Activated T-helper 2 cell treated with anti-CD3 and anti-CD28 coated beads, Interferon-gamma antibody, Interleukin-2, Interleukin-4, amounts not matched to agents 10 μg/mL and 5 μg/mL and 100 μg/mL, durations not matched to agents 14 hours and 24 hours and 36 hours (primary cell): ENCODE measurements at places on chromosomes 13 and 19. TPM values are rescaled to one million over a fixed set of nuclear protein-coding genes. Genes with fewer than 3 reads are reported as not detected.
A peak's percentile ranks its signal among the peaks of the same experiment; 100 is the strongest.

The RTBDN gene
- not detected in 2 replicates for total RNA-seq

The TMEM221 gene
- total RNA-seq, result not detected in 2 replicates

The S1PR5 gene
- 0.23 TPM in 1 of 2 replicates, not detected in the other for total RNA-seq

The ONECUT3 gene
- total RNA-seq, result not detected in 2 replicates

The SLC1A6 gene
- total RNA-seq, result not detected in 2 replicates

The PRSS57 gene
- total RNA-seq, result not detected in 2 replicates

- no peaks in the 10 kb centered on the region for H3K4me1 ChIP-seq
- H3K27me3 ChIP-seq, result no peaks in the 10 kb centered on the region
- no peaks in the 10 kb centered on the region for H3K36me3 ChIP-seq
- no peak overlapping the region for H3K4me3 ChIP-seq
These were observed 68.1 kb upstream of the HTR2A start for GRCh38 chr13:46964789-46965527.

DNA sequence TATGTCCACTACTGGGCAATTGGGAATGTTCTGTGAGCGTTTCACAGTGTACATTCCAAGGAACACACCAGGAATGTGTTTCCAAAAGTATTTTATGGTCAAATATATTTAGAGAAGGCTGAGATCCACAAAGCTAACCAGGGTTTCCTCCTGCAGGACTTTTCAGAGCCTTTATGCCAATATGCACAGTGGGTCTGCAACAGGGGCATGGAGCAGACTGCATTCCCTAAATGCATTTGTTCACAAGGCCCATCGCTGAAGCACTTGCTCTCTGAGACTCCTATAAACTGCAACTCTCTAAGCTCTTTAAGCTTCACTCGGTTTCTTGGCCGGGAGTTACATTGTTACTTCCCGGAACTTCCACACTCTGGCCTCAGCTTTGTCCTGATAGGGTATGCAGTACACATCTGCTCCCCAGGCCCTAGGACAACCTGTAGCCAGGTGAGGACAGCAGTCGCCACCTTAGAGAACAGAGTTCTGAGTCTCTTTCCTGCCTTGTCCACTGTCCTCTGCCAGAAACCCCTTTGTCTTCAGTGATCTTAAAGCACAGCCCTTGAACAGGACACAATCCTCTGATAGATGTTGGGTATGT is 33.5 kb downstream of the FBN3 start:
- no peaks in the 10 kb centered on the region for H3K36me3 ChIP-seq
- no peaks in the 10 kb centered on the region for H3K4me1 ChIP-seq
- no peaks in the 10 kb centered on the region for H3K27me3 ChIP-seq

DNA sequence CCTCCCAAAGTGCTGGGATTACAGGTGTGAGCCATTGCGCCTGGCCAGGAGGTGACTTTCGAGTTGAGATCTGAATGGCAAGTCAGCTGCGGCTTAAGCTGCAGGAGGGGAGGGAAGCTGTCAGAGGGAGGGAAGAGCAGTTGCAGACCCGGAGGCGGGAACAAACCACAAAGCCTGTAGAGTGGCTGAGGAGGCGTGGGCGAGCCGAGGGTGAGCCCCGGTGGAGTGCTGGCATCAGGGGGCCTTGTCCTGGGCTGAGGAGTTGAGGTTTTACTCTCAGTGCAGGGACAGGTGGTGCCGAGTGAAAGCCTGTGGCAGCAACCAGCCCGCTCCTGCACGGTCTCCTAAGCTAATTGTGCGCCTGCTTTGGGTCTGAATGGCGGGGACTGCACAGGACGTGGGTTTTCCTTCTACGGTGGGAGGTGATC is 24.2 kb downstream of the PPP1R37 start:
- peak; percentile 42 for DNase-seq
- H3K36me3 ChIP-seq, result no peaks in the 10 kb centered on the region
- peak overlapping the region; percentile 53 for H3K27ac ChIP-seq
- H3K4me3 ChIP-seq, result no peak overlapping the region
- no peaks in the 10 kb centered on the region for H3K27me3 ChIP-seq

- H3K27ac ChIP-seq, result no peak overlapping the region
- no peak for DNase-seq
- H3K4me1 ChIP-seq, result no peaks in the 10 kb centered on the region
- no peak overlapping the region for H3K4me3 ChIP-seq
These were observed 1170.4 kb downstream of the EFNB2 start for GRCh38 chr13:105365021-105365550.

GRCh38 chr13:111156421-111156820 is 41.3 kb downstream of the ARHGEF7 start:
- no peak overlapping the region for H3K4me3 ChIP-seq
- H3K36me3 ChIP-seq, result peaks cover 46% of the 10 kb centered on the region
- H3K27ac ChIP-seq, result no peak overlapping the region
- peaks cover 9% of the 10 kb centered on the region for H3K27me3 ChIP-seq

DNA sequence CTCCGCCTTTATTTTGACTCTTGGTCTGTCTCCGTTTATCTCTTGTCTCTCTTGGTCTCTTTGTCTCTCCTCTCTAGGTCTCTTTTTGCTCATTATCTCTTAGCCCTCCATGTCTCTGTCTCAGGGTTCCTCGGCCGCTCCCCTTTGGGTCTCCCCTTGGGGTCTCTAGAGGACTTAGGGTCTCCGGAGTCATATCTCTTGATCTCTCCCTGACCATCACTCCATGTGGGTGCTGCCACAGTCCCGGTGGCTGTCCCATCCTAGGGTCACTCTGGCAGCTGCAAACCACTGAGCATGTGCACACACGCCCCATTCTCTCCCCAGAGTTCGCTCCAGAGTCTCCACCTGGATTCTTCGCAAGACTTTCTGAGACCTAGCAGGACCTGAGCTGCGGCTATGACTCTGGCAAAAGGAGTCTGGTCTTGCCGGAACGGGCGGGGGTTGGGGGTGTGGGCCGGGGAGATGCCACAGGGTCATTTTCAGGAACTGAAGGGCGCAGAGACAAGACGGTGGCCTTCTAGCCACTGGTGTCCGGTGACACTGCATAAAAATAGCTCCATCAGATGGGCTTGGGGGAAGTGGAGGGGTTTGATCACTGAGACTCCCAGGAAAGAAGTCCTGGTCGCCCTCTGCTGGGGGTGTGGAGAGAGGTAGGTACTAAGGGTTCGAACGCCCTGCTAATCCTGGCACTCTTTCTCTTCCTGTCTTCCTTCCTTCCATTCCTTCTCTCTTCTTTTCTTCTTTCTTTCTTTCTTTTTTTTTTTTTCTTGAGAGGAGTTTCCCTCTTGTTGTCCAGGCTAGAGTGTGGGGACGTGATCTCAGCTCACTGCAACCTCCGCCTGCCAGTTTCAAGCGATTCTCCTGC is 1.2 kb upstream of the KCNA7 start:
- peaks cover 6% of the 10 kb centered on the region for H3K4me1 ChIP-seq
- H3K4me3 ChIP-seq, result peak overlapping the region; percentile 1
- no peak for DNase-seq
- no peaks in the 10 kb centered on the region for H3K36me3 ChIP-seq
- H3K27ac ChIP-seq, result no peak overlapping the region
